ENCODE measurements at places on chromosomes 2 and 18.

- no peak for DNase-seq
Observed at GRCh38 chr2:98806236-98806697, 75.3 kb upstream of the MGAT4A start.

DNA sequence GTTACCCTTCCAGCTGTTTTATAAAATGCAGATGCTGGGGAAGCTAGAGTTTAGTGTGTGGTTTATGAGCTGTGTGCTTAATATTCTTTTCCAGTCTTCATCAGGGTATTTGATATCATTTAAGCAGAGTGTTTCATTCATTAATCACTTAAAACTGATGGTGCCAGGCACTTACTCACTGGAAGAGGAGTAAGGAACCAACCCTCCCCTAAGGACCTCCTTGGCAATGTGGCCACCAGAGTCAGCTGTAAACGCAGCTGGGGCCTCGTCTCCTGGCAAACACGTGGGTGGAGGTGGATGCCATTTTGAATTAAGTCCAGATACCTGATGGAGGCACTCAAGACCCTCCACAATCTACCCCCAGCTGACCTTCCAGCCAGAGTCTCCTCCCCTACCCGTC, 331.6 kb downstream of the CLIP4 start:
- DNase-seq = peak; percentile 34

- DNase-seq = no peak
Observed at GRCh38 chr2:196597531-196597930, 42.0 kb upstream of the CCDC150 start.

GRCh38 chr2:241052677-241053360, 49.3 kb downstream of the MTERF4 start:
- no peak for DNase-seq

DNA sequence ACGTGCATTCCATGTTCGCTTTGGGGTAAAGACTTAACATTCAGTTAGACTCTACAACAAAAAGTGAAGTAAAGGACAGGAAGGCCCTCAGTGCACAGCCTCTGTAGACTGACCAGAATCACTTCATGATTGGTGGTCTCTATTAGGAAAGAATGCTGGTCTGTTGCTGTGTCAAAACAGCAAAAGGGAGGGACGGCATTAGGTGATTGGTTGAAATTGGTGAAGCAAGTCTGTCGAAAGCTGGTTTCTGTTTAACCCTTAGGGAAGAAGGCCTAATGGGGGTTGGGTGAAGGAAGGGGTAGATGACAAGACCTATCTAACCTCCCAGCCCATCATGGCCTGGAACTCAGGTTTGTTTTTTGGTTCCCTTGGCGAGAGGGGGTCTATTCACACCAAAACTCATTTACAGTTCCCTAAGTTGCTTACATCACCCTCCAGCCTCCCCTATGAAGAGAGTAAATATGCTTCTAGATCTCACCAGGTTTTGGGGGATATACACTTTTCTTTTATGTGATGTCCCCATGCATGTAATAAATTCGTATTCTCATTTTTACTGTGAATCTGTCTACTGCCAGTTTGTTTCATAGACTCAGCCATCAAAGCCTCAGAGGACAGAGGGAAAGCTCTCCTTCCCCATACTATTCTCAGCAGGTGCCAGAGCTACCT, 65.6 kb downstream of the TMEM17 start:
- no peak for DNase-seq

Measured in fibroblast of skin of abdomen (primary cell).